M059J (cell line): ENCODE measurements at places on chromosomes 1 and 21.

- peak; percentile 24 for DNase-seq
Measured at GRCh38 chr21:15051644-15052458, 12.9 kb downstream of the NRIP1 start.

DNA sequence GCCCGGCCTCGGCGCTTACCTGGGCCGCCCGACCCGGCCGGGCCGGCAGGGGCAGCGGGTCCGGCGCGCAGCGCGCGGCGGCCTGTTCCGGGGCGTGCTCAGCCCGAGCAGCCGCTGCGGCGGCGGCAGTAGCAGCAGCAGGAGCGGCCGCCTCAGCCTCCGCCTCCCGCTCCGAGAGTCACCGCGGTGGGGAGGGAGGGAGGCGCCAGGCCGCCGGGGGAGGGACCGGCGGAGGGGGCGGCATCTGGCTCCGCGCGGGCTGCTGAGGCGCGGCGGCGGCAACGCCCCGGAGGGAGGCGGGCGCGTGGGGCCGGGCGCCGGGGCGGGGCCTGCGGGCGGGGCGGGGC lies at the start of gene CTNNBIP1:
TSS of gene CTNNBIP1 (minus strand) at position 194 of the 347 bp plus-strand sequence. CDS start 38,205 bp downstream, outside the sequence.
- no peak for DNase-seq

DNA sequence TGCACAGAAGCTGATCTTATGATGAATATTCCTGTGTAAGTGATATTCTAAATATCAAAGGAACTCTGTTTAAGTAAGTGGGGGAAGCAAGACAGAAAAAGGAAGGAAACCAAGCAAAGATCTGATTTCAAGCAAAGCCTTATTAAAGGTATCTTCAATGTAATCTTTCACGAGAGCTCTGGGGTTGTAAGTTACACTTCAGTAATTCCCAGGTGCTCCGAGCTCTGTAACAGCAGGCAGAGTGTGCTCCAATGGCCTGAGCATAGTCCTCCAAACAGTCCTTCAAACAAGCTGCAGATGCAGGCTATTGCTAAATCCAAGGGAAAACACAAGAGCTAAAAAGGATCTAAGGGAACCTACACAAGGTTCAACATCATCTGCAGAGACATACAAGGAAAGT lies 949.7 kb upstream of the TMPRSS15 start:
- DNase-seq, result no peak

- DNase-seq, result no peak
Measured at GRCh38 chr1:156438278-156438987, 62.1 kb downstream of the MEF2D start.

- DNase-seq, result no peak
Measured at GRCh38 chr21:20261364-20261763, 736.8 kb upstream of the NCAM2 start.

DNA sequence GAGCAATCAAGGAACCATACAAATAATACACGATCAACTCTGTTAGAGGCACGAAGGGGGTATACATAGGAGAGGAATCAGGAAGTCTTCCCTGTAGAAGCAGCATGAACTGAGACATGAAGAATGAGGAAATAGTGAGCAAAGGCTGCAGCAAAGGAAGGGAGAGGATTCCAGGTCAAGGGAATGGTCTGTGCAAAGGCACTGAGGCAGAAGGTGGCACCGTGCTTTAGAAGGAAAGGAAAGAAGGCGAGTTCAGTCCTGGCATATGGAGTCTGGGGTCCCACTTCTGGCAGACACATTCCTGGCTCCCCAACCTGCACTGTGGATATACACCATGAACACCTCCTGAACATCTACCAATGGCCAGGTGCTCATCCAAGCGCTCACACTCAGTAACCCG lies 56.1 kb downstream of the GLIS1 start:
- no peak for DNase-seq

DNA sequence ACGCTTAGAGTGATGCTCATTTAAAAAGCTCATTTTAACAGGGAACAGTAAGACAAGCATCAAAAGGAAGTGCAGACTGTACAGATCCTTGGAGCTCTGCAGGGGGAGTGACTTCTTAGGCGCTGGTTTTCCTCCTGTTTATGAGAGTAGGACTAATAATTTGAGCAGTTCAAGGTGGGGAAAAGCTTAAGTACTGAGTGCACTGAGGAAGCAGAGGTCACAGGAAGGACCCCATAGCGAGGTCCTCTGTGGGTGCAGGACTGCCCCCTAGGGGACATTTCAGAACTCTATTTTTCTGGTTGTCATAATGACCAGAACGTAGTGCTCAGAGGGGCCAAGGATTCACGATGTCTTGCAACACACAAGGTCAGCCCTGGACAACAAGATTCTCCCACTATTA lies 112.1 kb downstream of the HLCS start:
- DNase-seq, result peak; percentile 36

GRCh38 chr1:247286134-247286670 lies 30.3 kb downstream of the VN1R5 start:
- DNase-seq, result no peak

DNA sequence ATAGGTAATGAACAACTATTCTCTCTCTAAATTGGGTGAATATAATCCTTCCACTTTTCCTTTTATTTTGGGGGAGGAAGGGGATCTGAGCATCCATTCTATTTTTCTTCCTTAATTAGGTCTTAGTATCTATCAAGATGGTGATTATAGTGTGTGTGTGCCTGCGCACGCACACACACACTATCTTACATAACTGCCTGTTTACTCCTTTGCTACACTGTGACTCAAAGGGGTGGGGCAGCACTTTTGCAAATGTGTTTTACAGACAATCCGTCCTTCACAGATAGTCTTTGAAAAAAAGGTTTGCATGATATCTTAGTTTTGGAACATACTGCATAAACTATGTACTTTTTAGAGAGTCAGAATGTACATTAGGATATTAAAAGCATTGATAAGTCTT lies 191.5 kb downstream of the SDCCAG8 start:
- no peak for DNase-seq

DNA sequence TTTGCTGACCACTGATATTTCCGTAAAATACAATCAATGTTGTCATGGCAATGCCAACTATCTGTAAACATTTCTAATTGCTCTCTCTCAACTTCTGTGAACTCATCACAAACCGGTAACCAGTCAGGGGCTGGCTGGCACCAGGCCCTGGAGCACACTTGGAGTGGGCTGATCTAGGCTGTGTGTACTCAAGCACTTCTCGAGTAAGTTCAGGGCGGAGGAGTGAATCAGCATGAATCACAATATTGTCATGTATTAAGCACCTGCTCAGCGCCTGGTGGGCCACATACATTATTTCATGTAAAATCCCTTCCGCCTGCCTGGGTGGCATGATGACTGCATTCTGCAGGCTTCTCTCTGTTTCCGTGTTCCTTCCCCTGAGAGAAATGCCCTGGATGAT lies 212.4 kb downstream of the FOXD2 start:
- DNase-seq, result peak; percentile 91

GRCh38 chr1:234957330-234958065 lies 171.1 kb downstream of the TOMM20 start:
- peak; percentile 98 for DNase-seq

- DNase-seq, result peak; percentile 60
Measured at GRCh38 chr1:6612641-6613360, 730 bp upstream of the PHF13 start.

DNA sequence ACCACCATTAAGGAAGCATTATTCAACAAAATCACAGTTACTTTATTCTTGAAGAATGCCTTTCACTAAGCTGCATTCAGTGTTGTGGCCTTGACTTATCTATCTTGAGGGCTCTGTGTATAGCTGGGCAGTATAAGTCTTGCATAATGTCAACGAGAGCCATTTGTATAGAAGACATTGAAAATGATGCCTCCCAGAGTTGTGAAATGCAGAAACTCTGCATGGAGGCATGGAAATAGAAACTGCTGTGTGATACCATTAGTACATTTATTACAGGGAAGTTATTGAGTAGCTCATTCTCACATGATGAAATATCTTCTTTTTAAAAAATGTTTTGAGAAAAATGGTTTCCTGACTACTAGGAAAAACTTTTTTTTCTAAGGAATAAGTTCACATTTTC lies 111.4 kb upstream of the SNX7 start:
- DNase-seq, result no peak

GRCh38 chr1:165686971-165687433 lies 11.4 kb downstream of the ALDH9A1 start:
- DNase-seq, result no peak

DNA sequence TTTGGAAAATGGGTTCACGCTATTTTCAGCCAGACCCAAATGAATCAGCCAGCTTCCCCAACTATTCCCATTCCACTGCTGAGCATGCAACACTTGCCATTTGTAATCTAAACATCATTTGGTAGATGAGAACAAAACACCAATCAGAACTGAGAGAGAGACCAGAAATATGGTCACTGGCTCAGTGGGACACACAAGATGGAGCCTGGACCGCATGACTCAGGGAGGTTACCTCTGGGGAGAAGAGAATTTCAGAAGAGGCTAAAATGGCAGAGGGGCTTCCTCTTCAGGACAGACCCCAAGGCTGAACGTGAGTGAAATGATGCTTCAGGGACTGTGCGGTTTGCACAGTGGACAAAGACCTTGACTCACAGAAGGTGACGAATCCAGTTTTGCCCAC lies 126.6 kb downstream of the URB2 start:
- DNase-seq, result no peak

DNA sequence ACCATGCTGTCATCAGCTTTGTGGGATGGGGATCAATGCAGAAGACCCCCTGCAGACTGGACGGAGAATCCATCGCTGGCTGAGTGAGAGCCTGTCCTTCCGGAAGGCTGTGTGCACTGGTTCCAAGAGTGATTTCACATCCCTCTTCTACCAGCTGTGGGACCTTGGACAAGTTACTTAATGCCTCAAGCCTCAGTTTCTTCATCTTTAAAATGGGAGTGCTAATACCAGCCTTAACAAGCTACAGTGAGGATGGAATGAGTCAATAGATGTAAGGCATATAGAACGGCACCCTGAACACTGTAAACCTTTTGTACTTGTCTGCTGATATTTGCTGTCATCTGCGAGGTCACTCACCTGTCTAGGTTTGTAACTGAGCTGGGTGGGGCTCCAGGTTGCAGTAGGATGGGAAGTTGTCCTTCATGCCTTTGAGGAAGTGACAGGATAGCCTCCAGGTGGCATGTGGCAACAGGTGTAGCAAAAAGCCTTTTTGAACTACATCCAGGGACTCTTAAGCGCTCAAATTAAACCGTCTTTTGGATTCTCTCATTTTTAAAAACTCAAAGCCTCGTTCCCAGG lies 27.5 kb downstream of the TMEM51 start:
- no peak for DNase-seq

DNA sequence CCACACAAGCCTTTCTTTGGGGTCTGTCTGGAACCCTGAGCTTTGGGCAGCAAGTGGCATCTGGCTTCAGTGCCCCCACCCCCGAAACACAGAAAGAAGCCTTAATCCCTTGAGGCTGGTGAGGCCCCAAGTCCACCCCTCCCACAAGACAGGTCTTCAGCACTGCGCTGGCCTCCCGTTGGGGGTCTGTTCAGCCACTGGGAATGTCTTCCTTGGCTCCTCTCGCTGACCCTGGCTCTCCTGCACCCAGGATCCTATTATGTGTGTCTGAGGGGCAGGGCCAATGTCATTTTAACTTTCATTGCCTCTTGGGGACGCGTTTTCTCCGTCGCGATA lies 26.9 kb downstream of the ATP8B2 start:
- no peak for DNase-seq

- no peak for DNase-seq
Measured at GRCh38 chr1:155117610-155118009, 10.1 kb upstream of the EFNA1 start.

DNA sequence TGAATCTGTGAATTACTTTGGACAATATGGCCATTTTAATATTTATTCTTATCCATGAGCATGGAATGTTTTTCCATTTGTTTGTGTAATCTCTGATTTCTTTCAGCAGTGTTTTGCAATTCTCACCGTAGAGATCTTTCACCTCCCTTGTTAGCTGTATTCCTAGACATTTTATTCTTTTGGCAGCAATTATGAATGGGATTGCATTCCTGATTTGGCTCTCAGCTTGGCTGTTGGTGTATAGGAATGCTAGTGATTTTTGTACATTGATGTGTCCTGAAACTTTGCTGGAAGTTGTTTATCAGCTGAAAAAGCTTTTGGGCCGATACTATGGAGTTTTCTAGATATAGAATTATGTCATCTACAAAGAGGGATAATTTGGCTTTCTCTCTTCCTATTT lies 44.2 kb upstream of the NEGR1 start:
- DNase-seq, result no peak

DNA sequence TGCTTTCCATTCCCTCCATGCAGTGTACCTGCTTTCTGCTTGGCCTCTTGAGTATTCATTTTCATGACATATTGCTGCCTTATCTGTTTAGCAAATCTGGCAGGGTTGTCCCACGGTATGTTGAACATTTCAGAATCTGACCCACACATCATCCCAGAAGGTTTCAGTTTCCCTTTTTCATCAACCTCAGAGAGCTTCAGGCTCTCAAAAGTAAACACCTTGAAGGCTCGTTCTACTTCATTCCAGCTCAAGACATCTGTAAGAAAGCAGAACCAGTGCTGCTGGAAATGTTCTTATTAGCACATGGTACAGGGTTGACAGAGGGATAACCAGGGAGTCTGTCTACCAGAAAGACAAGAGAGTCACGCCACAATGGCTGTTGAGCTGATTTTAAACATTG lies 103.6 kb downstream of the SPAG17 start:
- DNase-seq, result peak; percentile 52
